ENCODE measurements at places on chromosomes 12 and 14.

DNA sequence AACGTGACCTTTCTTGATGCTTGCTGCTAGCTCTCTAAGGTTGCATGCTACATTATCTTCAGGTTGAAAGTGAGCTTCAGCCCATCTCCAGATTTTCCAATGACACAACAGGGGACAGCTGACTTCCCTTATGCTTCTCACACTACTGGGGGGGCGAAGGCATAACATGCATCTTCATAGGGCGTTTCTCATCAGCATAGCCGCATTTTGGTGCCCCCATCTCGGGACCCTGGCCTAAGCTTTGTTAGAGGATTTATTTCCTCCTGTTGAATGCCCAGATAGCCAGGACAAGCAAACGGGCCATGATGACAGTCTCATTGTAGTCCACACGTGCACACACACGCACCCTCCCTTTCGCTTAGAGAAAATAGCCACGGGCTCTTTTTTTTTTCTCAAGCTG lies 30.7 kb downstream of the SSPN start:
- no peak for DNase-seq

DNA sequence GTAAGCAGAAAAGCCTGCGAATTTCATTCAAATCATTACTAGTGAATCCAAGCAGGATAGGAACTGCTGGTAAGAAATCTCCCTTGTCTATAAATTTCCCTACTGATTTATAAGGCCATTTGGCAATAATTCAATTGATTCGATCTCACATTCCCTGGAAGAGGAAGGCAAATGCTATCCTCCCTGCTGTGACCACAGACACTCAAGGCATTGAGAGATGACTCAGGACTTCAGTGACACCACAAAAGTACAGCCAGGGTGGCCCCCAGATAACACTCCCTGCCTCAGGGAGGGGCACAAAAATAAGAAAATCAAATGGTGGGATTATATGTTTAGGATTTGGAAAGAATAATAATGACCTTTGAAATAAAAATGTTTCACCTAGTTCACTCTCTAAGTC lies 162.7 kb downstream of the GRIP1 start:
- DNase-seq = peak; percentile 12

- DNase-seq = no peak
Observed at GRCh38 chr14:96205059-96205977, 679 bp downstream of the BDKRB2 start.

- DNase-seq = no peak
Observed at GRCh38 chr14:73750531-73750901, 36.3 kb upstream of the PNMA1 start.

DNA sequence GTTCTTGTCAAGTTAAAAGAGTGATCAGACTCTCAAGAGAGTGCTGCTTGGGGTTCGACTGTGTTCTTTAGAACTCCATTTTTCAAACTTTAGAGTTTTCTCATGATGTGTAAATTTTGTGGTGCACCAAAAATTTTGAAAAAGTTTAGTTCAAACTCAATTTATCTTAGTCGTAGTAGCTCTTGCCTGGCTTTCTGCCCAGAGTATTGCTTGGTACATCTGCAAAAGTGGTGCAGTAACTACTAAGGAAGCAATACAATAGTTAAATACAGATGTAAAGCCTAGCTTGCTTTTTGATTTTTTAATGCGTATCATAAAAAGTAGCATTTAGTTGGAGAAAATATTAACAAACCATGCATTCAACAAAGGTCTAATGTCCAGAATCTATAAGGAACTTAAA lies 9.5 kb upstream of the CCDC91 start:
- DNase-seq = no peak

DNA sequence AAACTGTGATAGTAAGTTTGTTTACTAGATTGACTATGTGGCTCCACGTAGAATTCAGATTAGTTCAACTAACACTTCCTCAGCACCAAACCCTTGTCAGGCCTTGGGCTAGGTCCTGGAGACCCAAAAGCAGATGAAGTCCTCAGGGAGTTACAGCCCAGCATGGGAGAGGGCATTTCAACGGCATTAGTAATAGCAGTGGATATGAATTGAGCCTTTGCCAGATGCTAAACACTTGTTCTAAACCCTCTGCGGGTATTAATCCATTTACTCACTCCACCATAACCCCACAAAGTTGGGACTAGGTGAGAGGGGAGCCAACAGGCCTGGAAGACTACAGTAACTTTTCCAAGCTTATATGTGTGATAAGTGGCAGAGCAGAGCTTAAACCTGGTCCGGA lies 714.6 kb downstream of the DIO2 start:
- DNase-seq = no peak

GRCh38 chr14:79412822-79413221 lies 798.5 kb downstream of the DIO2 start:
- DNase-seq = no peak

- DNase-seq = no peak
Observed at GRCh38 chr14:99463974-99464373, 16.7 kb downstream of the SETD3 start.

GRCh38 chr14:43166163-43166562 lies 1340.9 kb downstream of the FSCB start:
- no peak for DNase-seq

DNA sequence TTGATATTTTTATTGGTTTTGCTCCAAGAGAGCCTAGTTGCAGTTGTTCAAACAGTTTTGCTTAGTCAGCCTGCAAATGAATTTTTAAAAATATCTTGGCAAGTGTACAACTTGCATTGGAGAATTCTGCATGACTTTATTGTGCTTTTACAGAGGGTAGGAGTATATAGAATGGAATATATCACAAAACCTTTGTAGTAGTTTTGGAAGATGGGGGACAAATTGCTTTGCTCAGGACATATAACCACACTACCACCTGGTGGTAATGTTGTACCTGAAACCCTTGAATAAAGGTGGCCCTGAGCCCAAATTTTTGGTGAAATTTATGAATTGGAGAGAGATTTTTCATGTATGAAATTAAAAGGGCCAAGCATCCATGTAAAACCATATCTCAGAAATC lies 645.2 kb downstream of the MED13L start:
- no peak for DNase-seq

DNA sequence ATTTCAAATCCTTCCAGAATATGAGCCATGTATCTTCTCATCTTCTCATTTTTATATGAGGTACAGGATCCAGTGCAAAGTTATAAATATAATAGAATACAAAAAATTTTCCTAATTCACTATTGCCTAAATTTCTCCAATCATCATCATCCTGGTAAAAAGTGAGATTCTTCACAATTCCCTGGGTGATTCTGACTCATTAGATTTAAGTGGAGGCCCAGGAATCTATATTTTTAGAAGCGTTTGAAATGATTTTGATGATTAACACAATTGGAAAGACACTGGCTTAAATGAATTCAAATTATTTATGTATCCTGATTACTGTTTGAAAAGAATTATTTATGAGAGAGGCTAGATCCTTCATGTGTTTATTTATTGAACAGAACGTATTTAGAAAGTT lies 380.3 kb upstream of the PDE3A start:
- DNase-seq = no peak

DNA sequence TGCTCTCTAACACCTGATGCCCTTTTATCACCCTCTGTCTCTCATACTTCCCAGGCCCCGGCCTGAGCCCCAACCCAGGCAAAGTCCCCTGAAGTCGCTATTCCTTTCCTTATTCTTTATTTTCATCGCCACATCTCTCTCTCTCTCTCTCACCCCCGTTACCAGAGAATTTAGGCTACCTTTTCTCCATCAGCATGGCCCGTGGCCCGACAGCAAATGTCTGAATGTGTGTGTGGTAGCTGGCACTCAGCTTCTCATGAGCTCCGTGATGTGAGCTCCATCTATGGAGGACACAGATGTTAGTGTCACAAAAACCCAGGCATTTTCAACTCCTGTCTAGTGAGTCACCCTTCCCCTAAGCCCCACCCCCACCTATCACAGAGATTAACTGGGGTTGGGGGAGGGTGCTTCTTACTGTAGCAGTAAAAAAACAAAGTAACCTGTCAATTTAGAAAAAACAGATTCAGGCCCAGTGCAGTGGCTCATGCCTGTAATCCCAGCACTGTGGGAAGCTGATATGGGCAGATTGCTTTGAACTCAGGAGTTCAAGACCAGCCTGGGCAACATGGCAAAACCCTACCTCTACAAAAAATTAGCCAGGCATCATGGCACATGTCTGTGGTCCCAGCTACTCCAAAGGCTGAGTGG lies 53.8 kb downstream of the VCPKMT start:
- DNase-seq = peak; percentile 61

GRCh38 chr12:11795192-11795912 lies 145.9 kb downstream of the ETV6 start:
- no peak for DNase-seq

Measured in kidney glomerular epithelial cell (primary cell).